ENCODE measurements at places on chromosomes 1 and 21. TPM values are rescaled to one million over a fixed set of nuclear protein-coding genes. Genes with fewer than 3 reads are reported as not detected.

NUDC gene
- total RNA-seq = 59.7 TPM

DNA sequence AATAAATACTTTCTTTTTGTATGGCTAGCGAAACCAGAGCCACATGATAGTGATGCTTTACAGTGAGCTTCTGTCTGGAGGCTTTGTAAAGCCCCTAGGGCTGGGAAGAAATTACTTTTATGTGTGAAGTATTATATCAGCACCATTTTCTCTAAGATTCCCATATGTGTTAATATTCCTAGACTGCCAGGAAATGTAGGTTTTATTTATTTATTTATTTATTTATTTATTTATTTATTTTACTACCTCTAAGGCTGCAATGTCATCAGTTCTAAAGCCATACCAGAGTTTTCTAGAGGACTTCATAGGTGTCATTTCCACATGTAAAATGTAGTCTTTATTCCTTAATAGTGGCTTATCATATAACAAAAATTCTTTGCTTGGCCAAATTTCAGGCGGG lies 4.4 kb upstream of the CHI3L1 start:
- no peak for DNase-seq

TRIM67 gene
- 0.03 TPM for total RNA-seq

DMRTA2 gene
- not detected for total RNA-seq

- DNase-seq = no peak
These were observed 2.8 kb upstream of the INPP5B start for GRCh38 chr1:37949524-37950152.

Measured in upper lobe of left lung (tissue), 6 donors.